ENCODE measurements at places on chromosomes 3 and 15.

- DNase-seq: no peak
These were observed 20.5 kb downstream of the SLC41A3 start for GRCh38 chr3:126063358-126063965.

GRCh38 chr3:10471054-10471688 is 34.2 kb downstream of the ATP2B2 start:
- no peak for DNase-seq

DNA sequence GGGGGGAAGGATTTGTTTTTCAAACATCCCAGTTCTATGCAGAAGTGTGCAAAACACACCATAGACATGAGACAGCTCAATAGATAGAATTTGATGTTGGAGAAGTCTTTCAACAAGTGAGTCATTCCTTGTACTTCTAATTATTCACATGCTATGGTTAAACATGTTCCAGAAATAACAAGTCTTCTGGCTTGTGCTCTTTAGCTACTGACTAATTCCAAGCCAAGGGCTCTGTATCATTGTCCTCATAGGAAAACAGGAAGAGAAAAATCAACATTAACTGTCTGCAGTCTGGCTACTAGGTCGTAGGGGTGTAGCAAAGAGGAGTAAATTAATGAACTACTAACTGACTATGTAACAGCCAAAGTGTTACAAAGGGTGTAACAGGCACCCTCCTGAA is 25.8 kb downstream of the LDHAL6B start:
- no peak for DNase-seq

DNA sequence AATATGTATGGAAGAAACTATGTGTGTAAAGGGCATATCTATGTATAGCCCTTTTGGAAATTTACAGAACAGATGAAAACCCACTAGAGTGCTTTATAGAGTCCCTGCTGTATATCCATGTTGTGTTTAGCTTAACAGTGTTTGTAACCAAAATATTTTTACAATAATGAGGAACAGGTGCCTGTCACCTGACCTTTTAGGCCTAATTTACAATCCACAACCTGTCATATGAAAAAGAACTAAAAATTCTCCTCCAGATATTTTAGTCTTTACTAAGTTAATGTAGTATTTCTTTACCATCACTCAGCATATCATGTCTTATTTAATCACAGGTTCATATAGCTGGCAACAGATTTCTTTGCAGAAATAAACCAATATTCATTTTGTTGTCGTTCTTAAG is 16.4 kb upstream of the SATB1 start:
- no peak for DNase-seq

- no peak for DNase-seq
These were observed 38.4 kb downstream of the CMC1 start for GRCh38 chr3:28279770-28280169.

- DNase-seq: no peak
These were observed 48.9 kb downstream of the SSUH2 start for GRCh38 chr3:8595695-8596115.

GRCh38 chr15:67096546-67097294 is 31.3 kb downstream of the SMAD3 start:
- DNase-seq: no peak

- DNase-seq: no peak
These were observed 13.1 kb upstream of the ABHD2 start for GRCh38 chr15:89075101-89075640.

- DNase-seq: no peak
These were observed 45.4 kb upstream of the RAF1 start for GRCh38 chr3:12709334-12709733.

GRCh38 chr15:98776607-98777281 is 128.4 kb downstream of the IGF1R start:
- DNase-seq: peak; percentile 12

GRCh38 chr3:127676921-127677351 is 4.2 kb downstream of the ABTB1 start:
- DNase-seq: no peak

DNA sequence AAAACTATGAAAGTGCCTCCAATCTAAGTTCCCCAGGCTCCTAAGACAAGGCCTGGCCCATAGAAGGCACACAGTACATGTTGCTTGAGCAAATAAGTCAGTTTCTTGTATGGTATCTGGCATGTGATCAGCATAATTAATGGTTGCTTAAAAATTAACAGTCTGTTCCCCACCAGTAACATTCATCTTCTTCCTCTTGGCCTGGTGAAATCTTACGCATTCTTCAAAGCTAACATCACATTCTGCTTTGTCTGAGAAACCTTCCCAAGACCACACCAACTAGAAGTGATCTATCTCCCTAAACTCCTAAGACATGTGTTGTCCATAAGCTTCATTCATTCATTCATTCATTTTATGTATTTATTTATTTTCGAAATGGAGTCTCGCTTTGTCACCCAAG is 48.1 kb downstream of the LIPC start:
- DNase-seq: no peak

- peak; percentile 24 for DNase-seq
These were observed 68.5 kb downstream of the FMN1 start for GRCh38 chr15:33125894-33126537.

DNA sequence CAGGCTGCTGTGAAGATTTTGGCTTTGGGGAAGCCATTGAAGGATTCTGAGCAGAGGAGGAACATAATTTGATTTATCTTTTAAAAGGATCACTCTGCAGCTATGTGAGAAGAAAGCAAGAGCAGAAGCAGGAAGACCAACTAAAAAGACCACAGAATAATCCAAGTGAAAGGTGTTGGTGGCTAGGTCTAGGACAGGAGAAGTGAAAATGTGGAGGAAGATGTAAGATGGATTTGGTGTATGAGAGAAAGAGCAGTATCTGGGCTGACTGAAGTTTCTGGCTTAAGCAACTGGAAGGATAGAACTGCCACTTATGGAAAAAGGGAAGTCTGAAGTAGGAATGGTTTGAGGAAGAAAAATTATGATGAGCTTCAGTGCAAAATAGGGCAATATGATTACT is 62.0 kb downstream of the SFMBT1 start:
- DNase-seq: no peak

DNA sequence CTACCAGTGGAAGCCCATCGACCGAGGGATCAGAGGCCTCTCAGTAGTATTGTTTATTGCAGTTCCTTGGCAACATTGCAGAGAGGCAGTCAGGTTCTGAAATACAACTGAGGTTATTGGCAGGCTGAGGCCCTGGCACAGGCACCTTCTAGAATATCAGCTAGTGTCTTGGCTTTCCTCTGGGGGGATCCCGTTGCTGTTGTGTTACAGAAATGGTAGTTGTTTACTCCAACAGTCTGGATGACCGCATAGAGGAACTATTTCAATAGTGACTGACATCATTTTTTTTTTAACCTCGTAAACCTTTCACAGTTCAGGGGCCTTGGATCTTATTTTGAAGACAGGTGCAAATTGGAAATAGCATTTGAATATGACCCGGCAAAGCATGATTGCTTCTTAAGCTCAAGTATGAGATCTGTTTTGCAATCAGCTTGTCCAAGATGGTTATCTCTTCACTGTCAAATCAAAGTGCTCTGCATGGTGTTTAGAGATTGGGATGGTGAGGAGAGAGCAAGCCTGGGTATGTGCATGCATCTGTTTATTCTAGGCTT is 63.9 kb downstream of the PGPEP1L start:
- no peak for DNase-seq

DNA sequence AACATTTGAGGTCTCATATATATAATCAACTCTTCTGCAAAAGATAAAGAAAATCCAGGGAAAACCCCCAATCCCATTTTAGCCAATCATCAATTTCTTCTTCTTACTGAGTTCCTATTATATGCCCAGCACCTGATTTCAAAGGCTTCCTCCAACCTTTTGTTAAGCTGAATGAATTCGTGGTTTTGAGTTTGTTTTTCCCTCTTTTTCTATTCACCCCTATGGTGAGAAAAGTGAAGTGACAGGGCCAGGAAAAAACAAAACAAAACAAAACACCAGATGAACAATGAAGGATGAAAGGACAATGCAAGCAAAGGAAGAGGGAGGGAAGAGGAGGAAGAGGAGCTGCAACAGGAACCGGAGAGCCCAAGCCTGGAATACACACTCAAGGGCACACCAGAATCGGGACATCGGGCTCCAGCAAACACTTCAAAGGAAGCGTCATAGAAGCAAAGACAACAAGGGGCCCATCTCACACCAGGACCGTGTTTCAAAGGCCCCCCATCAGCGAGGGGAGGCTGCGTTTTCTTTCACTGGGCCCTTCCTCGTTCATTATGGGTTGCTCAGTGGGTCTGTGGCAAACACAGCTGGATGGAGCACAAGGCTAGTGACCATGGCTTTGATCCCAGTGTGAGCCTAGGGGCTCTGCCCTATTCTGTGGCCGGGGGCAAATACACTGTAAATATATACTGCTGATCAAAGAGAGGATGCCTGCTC is 50.2 kb downstream of the VGLL4 start:
- no peak for DNase-seq
